ENCODE measurements at places on chromosomes 5 and 9.

- DNase-seq = no peak
Measured at GRCh38 chr5:79847561-79847960, 143.5 kb downstream of the MTX3 start.

DNA sequence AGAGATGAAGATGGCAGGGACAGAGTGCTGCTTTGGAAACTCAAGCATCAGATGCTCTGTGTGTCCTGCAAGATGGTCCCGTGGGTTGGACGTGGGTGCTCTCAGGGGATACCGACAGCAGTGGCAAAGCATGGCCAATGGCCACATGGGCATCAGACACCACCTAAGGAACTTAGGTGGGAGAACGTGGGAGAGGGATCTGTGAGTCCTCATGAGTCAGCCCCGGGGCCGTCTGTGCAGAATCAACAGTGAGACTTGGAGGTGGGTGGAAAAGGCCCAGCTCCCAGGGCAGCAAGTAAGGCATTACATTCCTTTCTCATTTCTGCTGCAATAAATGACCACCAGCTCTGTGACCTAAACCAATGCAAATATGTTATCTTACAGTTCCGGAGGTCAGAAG, 77.0 kb downstream of the RAD23B start:
- no peak for DNase-seq

- no peak for DNase-seq
Measured at GRCh38 chr9:17656889-17657288, 78.0 kb downstream of the SH3GL2 start.

- DNase-seq = no peak
Measured at GRCh38 chr9:113511047-113511521, 47.6 kb downstream of the RGS3 start.

DNA sequence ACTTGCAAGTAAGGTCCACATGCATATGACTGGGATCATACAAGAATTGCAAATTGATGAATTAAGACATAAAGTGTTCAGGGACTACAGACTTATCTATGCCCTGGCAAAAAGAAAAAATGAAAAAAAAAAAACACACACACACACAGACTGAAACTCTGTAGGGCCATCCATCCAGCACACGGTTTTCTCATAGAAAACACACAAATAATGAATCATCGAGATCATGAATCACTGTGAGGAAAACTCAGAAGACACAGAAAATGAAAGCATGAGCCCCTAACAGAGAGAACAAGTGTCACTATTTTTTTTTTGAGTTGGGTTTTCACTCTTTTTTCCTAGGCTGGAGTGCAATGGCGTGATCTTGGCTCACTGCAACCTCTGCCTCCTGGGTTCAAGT, 185.2 kb downstream of the IRX2 start:
- no peak for DNase-seq

- no peak for DNase-seq
Measured at GRCh38 chr5:135210286-135211055, 176.4 kb upstream of the PITX1 start.

- no peak for DNase-seq
Measured at GRCh38 chr9:134182554-134183085, 18.3 kb upstream of the RNU6ATAC start.

DNA sequence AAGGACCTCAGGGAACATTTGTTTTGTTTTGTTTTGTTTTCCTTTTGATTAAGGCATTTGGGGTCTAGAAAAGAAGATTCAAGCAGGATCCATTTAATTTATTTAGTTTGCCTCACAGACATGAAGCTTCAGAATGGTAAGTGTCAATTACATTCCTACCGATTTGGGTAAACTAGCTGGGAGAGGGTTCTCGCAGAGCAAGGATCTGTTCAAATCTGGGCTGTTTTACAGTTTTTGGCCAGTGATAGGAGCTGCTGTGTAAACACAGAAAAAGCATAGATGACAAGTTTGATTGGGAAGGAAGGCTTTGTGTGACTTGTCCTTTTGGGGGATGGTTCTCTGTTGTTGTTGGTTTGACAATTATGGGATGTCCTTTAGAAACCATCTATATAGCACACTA, 470.3 kb upstream of the WWC1 start:
- DNase-seq = no peak

- DNase-seq = peak; percentile 80
Measured at GRCh38 chr9:131678499-131679111, 61.3 kb downstream of the RAPGEF1 start.

- DNase-seq = no peak
Measured at GRCh38 chr5:75670577-75670976, 46.7 kb downstream of the POC5 start.

GRCh38 chr5:124262470-124262869, 484.0 kb downstream of the ZNF608 start:
- DNase-seq = no peak

- no peak for DNase-seq
Measured at GRCh38 chr9:110217656-110218099, 9.7 kb upstream of the C9orf152 start.

DNA sequence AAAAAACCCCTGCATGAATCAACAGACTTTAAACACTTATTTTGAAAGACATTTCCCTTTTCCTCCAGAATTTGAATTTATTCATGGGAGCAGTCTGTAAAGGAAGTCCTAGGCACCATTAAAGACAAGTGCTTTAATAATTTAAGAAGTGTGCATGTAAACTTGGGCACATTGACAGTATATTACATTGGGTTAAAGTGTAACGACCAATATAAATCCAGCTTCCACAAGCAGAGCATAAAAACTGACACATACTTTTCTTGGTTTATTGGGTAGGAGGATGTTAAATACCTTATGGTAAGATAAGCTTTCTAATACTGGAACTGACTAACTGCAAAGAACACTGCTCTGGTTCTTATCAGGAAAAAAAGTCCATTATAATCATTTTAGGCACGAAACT, 1.2 kb upstream of the ENTREP1 start:
- DNase-seq = no peak

DNA sequence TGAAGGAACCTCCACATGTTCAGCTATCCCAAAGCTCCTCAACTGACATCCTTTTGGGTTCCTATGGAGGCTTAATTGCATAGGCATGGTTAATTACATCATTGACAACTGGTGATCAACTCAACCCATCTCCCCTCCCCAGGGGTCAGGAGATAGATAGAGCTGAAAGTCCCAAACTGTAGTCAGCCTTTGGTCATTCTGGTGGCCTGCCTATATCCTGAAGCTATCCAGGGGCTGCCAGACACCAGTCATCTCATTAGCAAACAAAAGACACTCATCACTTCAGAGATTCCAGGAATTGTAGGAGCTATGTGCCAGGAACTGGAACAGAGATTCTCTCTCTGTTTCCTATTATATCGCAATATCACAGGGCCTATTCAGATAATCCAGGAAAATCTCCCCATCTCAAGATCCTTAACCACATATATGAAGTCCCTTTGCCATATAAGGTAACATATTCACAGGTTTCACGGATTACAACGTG, 646.5 kb upstream of the GRAMD2B start:
- no peak for DNase-seq

DNA sequence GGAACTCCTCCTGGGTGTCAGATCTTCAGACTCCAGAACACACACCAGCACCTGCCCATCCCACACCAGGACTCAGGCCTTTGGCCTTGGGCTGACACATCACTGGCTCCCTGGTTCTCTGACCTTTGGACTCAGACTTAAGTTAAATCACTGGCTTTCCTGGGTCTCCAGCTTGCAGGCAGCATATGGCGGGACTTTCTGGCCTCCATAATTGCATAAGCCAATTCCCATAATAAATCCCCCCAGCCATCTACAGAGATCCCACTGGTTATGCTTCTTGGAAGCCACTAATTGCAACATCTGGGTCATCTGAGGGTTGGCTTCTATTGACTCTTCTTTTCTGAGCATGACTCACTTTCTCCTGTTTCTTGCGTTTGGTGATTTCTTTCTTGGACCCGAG, 80.3 kb upstream of the SARDH start:
- no peak for DNase-seq

DNA sequence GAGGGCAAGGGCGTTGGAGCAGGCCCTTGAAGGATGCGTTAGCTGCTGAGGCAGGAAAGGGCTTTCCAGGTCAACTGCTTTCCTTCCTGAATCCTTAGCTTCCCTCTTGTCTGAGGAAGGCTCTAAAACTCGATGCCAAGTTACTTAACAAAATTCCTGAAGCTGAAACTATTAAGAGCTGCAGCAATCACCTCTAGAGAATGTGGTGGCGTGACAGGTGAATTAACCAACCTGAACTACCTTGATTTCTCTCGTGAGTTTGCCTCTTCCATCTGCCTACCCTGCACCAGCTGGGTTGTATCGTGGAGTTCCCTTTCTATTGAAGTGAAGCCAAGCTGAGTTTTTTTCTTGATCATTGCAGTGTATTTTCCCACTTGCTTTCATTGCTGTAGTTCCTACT, 96.1 kb downstream of the PDE8B start:
- DNase-seq = no peak

- peak; percentile 59 for DNase-seq
Measured at GRCh38 chr5:178234750-178235587, 2.4 kb upstream of the PHYKPL start.

DNA sequence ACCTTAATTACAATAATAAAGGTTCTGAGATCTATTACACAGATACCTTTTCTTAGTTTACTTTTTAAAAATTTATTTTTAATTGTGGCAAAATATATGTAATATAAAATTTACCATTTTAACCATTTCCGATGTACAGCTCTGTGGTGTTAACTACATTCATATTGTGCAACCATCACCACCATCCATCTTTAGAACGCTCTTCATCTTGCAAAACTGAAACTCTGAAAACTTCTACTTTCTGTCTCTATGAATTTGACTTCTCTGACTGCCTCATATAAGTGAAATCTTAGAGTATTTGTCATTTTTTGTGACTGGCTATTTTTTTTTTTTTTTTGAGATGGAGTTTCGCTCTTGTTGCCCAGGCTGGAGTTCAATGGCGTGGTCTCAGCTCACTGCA, 26.8 kb downstream of the WWC1 start:
- DNase-seq = no peak

GRCh38 chr5:146331423-146331822, 7.2 kb upstream of the POU4F3 start:
- no peak for DNase-seq

DNA sequence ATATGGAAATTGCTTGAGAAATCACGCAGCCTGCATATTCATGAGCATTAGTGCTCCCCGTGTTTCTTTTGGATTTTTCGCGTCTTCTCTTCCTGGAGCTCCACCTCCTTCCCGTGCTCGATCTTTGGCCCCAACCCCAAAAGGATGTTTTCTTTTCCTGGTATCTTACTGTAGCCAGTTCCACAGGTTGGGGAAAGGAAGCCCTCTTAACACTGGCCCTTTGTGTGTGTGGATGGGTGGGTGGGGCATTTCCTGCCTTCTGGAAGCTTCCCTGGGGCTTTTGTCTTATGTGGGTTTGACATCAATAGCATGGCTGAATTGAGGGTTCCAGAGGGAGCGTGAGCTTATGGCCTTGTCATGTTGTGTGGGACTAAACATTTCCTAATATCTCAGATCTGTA, 21.9 kb downstream of the STXBP1 start:
- DNase-seq = no peak

GRCh38 chr5:177300236-177300880, 3.2 kb downstream of the RAB24 start:
- DNase-seq = peak; percentile 40

GRCh38 chr5:122751293-122751782, 23.5 kb upstream of the SNX2 start:
- no peak for DNase-seq

GRCh38 chr5:64827703-64828102, 59.0 kb downstream of the CWC27 start:
- no peak for DNase-seq
